ENCODE measurements at places on chromosomes 7 and 10.

DNA sequence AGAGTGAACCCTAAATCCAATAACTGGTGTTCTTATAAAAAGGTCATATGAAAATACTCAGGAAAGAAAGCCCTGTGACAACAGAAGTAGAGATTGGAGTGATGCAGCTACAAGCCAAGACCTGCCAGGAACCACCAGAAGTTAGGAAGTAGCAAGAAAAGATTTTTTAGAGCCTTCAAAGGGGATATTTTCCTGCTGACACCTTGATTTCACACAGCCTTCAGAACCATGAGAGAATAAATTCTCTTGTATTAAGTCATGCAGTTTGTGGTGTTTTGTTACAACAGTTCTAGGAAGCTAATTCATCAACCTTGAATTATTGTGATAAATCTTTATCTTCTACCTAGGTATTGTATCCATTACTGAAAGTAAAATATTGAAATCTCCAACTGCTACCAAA lies 81.0 kb downstream of the HYCC1 start:
- DNase-seq, result no peak

- no peak for DNase-seq
These were observed 110.2 kb downstream of the LARP4B start for GRCh38 chr10:821322-821721.

- peak; percentile 16 for DNase-seq
These were observed 67.4 kb downstream of the FOXP2 start for GRCh38 chr7:114481999-114482398.

GRCh38 chr10:4586776-4587175 lies 239.2 kb upstream of the AKR1E2 start:
- no peak for DNase-seq

GRCh38 chr7:71961283-71961682 lies 450.9 kb downstream of the CALN1 start:
- no peak for DNase-seq

DNA sequence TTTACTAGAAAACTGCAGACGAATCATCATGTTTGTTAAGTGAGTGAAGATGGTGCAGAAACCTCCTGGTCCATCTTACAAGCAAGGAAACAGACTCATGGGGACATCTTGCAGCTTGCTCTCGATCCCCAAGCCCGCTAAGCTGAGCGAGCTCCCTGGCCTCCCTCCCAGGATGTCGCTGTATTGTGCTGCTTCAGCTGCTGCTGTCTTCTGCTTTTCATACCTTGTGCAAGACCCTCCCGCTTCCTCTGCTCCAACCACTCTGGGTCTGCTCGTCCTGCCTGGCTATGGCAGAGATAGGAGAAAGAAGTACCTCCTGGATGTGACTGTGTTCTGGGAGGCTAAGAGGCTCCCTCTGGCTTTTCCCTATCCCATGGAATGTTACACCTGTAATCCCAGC lies 285.2 kb upstream of the FZD8 start:
- DNase-seq, result no peak

- DNase-seq, result no peak
These were observed 2.9 kb upstream of the NRAP start for GRCh38 chr10:113666682-113667252.

- DNase-seq, result no peak
These were observed 12.1 kb upstream of the KPNA7 start for GRCh38 chr7:99219985-99220384.
